ENCODE measurements at places on chromosomes 3 and 15.

GRCh38 chr3:125375950-125376679 lies 990 bp upstream of the ZNF148 start:
- peak; percentile 81 for DNase-seq

GRCh38 chr3:68988740-68989139 lies 24.7 kb downstream of the EOGT start:
- peak; percentile 45 for DNase-seq

- DNase-seq = no peak
Observed at GRCh38 chr3:159796226-159796625, 192.4 kb upstream of the IL12A start.

GRCh38 chr3:65914032-65914739 lies 124.5 kb downstream of the MAGI1 start:
- peak; percentile 14 for DNase-seq

GRCh38 chr15:99295840-99296239 lies 44.6 kb downstream of the LRRC28 start:
- no peak for DNase-seq

GRCh38 chr3:129605922-129606635 lies 397 bp downstream of the PLXND1 start:
- DNase-seq = peak; percentile 54

DNA sequence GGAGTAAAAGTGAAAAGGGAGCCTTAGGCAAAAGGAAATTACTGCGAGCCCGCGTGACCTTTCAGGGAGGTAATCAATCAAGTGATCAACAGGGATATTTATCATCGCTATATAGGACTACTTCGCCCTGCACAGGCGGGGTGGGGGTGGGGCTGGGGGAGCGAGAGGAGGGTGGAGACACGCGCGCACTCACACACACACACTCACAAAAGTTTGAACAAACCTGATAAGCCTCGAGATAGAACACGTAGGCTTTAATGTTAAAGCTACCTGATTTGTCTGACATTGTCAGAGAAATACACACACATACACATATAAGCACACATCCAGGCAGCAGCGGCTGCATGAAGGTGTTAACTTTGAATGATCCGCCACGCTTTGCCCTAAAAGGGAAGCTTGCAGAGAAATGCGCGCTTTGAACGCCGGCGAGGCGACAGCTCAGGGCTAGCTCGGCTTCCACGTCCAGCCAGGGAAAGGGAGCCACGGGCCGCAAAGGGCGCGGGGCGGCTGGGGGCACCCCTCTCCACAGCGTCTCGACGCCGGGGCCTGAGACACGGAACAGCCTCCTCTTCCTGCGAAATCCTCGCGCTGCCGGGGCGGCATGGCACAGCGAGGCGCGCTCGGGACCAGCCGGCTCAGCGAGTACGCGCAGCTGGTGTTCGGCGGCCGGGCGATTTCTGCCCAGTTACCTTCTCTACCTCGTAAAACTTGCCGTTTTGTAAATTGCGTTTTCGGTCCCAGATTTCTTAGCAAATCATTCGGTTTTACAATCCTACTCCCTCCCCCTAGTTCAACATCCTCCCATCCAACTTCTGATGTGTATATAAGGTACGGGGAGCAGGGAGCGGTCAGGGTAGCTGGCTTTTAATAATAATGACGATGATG lies 4.8 kb upstream of the MECOM start:
- DNase-seq = peak; percentile 28

GRCh38 chr15:20356444-20356910 lies 185.1 kb downstream of the GOLGA6L6 start:
- peak; percentile 2 for DNase-seq

DNA sequence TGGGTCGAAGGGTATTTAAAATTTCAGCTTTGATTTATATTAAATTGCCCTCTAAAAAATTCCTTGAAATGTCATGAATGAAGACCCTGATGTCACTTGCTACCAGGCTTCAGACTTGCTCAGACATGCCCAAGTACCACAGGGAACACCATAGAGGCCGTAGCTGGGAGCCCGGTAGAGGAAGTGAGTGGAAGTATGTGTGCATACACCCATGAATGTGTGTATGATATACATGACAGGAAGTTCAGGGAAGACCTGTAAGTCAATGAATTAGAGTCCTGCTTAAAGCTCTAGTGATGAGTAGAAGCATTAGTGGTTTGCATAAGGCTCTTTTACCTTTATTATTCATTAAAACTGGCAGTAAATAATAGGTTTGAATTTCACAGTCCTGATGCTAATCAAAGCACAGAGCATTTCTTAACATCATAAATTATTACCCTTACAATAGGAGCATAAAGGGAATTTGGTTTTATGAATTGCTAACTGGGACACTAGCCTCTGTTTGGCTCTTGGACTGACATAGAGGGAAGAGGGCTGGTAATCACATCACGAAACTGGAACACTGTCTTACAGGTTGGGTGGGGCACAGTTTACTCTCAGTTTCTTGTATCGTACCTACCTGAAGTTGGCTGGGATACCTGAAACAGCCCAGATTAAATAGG lies 144.4 kb downstream of the CHST2 start:
- no peak for DNase-seq

DNA sequence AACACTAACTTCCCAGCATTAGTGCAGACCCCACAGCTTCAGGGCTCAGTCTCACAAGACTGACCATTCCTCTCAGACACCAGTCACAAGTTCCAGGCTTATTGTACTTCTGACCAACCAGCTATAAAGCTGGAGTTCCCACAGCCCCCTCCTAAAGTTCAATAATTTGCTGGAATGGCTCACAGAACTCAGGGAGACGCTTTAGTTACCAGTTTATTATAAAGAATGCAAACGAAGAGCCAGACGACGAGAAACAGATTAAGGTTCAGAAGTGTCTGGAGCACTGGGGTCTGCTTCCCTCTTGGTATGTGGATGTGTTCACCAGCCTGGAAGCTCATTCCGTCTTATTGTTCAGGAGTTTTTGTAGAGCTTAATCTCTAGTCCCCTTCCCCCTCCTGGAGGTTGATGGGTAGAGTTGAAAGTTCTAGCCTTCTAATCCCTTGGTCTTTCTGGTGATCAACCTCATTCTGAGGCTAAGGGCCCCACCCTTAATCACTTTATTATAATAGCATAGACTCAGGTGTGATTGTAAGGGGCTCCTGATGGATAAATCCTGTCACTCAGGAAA lies 4.8 kb upstream of the CSRNP1 start:
- no peak for DNase-seq

DNA sequence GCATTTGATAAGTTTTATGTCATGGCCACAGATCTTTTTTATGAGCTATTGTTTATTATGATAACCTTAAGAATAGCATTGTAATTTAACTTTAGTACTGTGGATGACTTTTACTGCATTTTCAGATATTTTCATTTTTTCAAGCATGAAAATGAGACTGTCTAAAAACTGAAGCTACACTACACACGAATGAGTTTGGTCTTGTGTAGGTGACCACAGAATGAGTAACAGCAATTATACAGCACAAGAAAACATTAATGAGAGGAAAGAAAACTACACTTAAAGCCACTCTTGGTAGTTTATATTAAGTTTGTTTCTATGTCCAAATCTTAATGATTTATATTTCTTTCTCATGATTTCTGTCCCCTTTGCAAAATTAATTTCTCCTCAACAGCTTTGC lies 809.2 kb downstream of the NAALADL2 start:
- DNase-seq = no peak

GRCh38 chr3:84510007-84510406 lies 448.8 kb upstream of the CADM2 start:
- DNase-seq = no peak

DNA sequence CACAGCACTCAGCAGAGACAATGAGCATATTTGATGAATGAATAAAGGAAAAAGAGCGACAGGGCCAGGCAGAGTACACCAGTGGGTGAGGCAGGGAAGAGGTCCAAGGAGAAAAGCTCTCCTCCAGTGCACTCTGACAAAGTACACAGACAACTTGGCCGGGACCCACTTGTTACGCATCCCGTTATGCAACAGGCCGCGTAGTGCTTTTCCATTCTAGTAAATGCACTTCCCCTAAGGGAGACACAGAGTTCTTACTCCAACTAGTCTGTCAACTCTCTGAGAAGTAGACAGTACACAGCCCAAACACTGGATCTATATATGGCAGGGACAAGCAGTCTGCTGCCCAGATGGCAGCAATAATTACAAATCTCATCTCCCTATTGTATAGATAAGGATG lies 18.5 kb downstream of the LARP6 start:
- DNase-seq = no peak

DNA sequence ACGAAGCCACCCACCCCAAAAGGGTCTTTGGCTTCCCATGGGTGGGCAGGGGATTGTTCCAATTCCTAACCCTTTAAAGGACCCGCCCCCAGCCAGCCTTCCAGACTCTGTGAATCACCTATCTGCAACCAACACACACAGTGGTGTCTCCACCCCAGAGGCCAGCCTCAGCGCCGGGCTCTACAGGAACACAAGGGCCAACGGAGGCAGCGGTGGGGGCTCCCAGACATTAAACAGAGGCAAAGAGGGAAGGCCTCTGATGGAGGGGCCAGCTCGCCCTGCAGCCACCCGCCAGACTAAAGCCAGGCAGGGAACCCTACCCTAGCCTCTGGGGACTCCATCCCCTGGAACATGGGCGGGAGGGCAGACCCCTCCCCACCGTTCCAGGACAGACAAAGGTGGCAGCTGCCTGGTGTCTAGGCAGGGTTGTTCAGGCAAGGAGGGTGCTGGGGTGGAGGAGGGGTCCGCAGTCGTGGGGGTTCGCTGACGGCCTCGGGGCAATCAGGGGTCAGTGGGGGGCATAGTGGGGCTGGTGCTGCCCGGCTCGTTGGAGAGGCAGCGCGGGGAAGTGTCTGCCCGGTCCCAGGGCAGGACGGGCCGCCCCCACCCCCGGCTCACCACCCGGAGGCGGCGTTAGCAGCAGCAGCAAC lies 448 bp downstream of the SHISA5 start:
- DNase-seq = peak; percentile 63

GRCh38 chr3:139676108-139676507 lies 1.7 kb downstream of the NMNAT3 start:
- no peak for DNase-seq

DNA sequence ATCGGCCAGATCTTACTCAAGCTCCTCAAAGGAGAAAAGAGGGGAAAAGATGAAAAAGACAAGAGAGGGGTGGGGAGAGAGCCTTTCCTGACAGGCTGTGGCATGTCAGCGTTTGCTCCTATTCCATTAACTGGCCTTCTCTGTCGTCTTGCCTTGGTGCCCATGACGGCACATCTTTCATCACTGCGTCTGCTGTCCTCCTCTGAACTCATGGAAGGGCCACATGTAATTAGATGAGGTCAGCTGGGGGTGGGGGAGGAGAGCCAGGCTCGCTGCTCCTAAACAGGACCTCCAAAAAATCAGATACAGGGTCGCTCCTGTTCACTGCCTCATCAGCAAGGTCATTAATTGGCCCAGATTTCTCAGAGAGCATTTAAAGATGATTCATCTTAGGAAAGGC lies 49.7 kb downstream of the LRTM1 start:
- no peak for DNase-seq

GRCh38 chr3:126654571-126655383 lies at the start of gene TXNRD3:
Gene TXNRD3, minus strand, starts transcription at chr3:126655124.
- peak; percentile 80 for DNase-seq

DNA sequence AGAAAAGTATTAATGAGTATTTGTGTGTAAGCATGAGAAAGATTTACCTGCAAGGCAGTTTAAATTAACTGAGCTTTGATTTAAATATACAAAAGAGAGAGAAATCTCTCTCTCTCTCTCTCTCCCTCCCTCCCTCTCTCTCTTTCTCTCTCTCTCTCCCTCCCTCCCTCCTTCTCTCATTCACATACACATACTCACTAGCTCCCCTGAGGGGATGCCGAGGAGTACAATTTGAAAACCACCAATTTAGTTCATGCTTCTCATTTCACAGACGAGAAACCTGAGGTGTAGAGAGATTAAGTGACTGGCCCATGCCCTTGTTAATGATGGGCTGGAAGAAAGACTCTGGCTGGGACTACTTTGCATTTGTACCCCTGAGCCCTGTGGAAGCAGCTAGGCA lies 59.4 kb downstream of the MECOM start:
- DNase-seq = no peak

DNA sequence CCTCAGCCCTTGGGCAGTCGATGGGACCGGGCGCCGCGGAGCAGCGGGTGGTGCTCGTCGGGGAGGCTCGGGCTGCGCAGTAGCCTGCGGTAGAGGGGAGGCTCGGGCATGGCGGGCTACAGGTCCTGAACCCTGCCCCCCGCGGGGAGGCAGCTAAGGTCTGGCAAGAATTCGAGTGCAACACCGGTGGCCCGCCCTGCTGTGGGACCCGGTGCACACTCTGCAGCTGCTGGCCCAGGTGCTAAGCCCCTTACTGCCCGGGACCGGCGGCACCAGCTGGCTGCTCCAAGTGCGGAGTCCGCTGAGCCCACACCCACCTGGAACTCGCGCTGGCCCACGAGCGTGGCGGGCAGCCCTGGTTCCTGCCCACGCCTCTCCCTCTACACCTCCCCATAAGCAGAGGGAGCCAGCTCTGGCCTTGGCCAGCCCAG lies 377.7 kb upstream of the RBMS3 start:
- DNase-seq = no peak

DNA sequence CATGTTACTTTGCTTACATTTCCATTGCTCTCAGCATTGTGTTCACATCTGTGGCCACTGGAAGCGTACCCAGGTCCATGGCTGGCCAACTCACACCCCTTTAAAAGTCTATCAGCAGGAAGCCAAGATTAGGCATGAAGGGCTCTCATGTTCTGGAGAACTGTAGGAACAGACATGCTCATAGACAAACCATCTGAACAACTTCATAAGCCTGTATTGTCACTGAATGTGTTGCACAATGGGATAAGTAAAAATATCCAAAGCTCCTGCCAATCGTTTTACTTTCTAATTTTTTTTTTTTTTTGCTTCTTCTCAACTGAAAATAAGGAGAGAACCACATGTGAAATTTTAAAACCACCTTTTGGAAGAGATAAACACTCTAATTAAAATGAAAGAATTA lies 6.4 kb downstream of the RPLP1 start:
- no peak for DNase-seq

DNA sequence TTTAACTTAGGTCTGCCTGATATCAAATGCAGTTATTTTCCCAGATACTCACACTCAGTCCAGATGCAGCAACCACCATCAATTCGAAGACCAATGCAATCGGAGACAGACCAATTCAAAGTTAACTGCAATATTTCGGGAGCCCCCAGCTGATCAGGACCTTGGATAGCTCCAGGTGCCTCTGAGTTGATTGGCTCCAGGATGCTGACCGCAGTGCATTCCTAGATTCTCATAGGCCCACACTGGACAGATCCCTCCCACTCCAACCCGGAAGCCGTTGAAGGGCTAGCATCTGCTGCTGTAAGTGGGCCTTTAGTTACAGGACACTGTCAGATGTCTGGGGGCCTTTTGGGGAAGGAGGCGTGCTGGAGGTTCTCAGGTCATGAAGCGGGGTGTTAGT lies 89.5 kb upstream of the ATP2B2 start:
- peak; percentile 70 for DNase-seq

- DNase-seq = no peak
Observed at GRCh38 chr15:74454764-74455500, 6.0 kb downstream of the UBL7 start.

GRCh38 chr3:38746641-38747040 lies 69.4 kb downstream of the SCN10A start:
- DNase-seq = no peak

DNA sequence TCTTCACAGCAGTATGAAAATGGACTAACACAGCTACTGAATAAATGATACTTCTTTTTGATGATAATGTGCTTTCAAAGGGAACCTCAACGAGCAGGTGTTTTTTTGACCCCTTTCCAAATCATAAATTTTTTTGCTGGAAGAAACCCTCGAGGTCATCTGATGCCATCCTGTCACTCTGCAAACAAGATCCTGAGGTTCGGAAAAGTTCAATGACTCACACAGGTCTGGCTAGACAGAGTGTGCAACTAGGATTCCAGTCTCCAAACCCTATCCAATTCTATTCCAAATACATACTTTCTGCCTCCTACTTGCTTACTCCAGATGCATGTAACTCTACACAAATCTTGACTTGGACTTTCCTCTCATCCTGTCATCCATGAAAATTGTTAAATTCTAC lies 124.7 kb downstream of the NEDD4 start:
- no peak for DNase-seq

Data from ELR (cell line).